Smooth muscle cell of the coronary artery (primary cell): ENCODE measurements at places on chromosomes 1 and 21. TPM values are rescaled to one million over a fixed set of nuclear protein-coding genes. Genes with fewer than 3 reads are reported as not detected.

Gene BGLAP
- total RNA-seq = 0.23 TPM in 1 of 2 replicates, not detected in the other

Gene LIPI
- total RNA-seq = not detected in 2 replicates

Gene AMPD1
- not detected in 2 replicates for total RNA-seq

Gene PKLR
- not detected in 2 replicates for total RNA-seq

Gene PSEN2
- 9.6 and 30.0 TPM in 2 replicates for total RNA-seq

Gene PLEKHM2
- total RNA-seq = 55.4 and 128 TPM in 2 replicates

Gene MDM4
- 15.8 and 16.7 TPM in 2 replicates for total RNA-seq

Gene FAM151A
- not detected in 2 replicates for total RNA-seq

Gene S100A8
- total RNA-seq = not detected in 2 replicates
